DMS153 (cell line): ENCODE measurements at places on chromosomes 6 and 20.
A peak's percentile ranks its signal among the peaks of the same experiment; 100 is the strongest.

- DNase-seq: no peak
These were observed 17.1 kb upstream of the CALHM6 start for GRCh38 chr6:116444092-116444491.

GRCh38 chr6:166778046-166778445, 151.0 kb upstream of the RPS6KA2 start:
- DNase-seq: no peak

GRCh38 chr6:5471637-5472398, 210.5 kb downstream of the FARS2 start:
- DNase-seq: no peak

- no peak for DNase-seq
These were observed 290.2 kb downstream of the BTBD3 start for GRCh38 chr20:12207875-12208274.

DNA sequence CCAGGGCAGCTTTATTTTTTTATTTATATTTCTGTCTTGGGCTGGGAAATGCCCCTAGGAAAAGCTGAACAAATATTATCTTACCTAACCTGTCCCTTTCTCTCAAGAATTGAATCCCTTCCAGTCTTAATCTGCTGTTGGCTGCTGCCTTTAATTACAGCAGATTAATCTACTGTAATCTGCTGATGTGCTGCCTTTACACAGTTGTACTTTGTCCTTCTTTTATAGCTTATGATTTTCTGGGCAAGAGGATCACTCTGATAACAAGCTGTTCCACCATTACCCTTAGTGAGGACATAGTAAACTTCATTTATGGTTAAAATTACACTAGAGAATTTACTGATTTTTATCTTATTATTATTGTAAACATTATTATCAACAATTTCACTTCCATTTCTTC, 234.5 kb upstream of the MAN1A1 start:
- DNase-seq: no peak

GRCh38 chr6:45494416-45495135, 116.8 kb upstream of the SUPT3H start:
- no peak for DNase-seq

DNA sequence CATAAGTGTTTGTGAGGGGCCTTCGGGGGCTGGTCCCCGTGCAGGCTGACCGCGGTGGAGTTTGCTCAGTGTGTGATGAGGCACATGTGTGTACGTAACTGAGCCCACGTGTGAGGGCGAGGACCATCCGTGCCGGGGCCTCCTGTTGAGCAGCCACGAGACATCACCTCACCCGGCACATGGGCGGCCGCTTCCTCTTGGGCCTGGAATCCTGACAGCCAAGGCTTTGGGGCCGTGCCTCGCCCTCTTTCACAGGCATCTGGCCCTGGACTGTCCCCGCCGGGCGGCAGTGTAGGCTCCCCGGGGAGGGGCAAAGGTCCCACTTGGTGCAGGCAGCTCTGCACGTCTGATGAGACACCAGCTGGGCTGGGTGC, 202.3 kb downstream of the DLL1 start:
- no peak for DNase-seq

- DNase-seq: no peak
These were observed 398.3 kb upstream of the ARID1B start for GRCh38 chr6:156378853-156379252.

GRCh38 chr6:17017416-17017815, 84.4 kb upstream of the STMND1 start:
- DNase-seq: no peak

- DNase-seq: no peak
These were observed 10.2 kb downstream of the CASS4 start for GRCh38 chr20:56422076-56422823.

DNA sequence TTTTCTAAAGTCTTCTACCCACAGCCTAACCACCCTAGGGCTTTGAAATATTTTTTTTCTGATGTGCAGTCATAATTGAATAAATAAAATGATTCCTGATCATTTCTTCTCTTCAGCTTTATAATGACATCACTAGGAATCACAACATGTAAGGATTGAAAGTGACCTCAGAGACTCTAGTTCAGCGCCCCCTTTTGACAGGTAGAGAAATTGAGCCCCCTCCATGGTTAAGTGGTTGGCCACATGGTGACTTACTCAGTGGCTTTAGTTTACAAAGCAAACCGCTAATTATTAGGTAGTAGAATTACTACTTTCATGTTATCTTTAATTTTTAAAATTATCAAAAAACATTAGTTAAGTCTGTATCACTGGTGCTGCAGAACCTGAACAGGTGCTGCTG, 13.3 kb upstream of the SLC2A12 start:
- DNase-seq: no peak

GRCh38 chr6:162200041-162200440, 527.5 kb downstream of the PRKN start:
- no peak for DNase-seq

DNA sequence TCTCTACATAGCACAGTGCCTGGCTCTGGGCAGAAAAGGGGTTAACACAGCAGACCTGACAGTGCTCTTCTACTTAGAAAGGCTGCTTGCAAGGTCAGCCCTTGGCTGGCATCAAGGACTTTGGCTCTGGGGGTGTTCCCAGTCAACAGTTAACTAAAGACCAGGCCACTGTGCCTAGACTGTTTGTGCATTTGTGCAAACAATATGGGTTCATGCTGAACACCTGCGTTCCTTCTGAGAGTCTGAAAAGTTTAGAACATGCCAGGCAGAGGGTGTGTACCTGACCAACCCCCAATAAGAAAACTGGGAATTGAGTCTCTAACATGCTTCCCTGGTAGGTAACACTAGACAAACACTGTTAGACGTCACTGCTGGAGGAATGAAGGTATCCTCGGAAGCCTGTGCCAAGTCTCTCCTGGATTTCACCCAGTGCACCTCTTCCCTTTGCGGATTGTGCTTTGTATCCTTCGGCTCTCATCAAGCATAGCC, 110.7 kb downstream of the PDE10A start:
- DNase-seq: no peak

DNA sequence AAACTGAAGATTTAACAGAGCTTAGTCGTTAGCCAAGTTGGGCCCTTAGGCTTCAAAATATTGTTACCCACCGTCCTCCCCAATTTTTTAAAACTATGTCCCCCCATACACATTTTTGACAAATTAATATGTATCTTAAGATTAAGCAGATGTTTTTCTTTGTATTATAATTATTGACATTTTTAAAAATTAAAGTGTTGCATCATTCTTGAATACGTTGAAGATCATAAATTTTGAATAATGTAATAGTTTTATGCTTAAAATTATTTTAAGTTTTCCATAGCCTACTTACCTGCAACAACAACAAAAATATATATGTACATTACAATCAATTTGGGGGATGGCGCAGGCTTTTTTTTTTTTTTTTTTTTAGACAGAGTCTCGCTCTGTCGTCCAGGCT, 8.2 kb upstream of the PRSS16 start:
- no peak for DNase-seq

GRCh38 chr6:73248192-73248903, 14.6 kb downstream of the KHDC1 start:
- no peak for DNase-seq

- no peak for DNase-seq
These were observed 2.1 kb upstream of the FAM83C start for GRCh38 chr20:35294293-35294685.

- no peak for DNase-seq
These were observed 122.5 kb downstream of the MACROD2 start for GRCh38 chr20:14117768-14118167.

DNA sequence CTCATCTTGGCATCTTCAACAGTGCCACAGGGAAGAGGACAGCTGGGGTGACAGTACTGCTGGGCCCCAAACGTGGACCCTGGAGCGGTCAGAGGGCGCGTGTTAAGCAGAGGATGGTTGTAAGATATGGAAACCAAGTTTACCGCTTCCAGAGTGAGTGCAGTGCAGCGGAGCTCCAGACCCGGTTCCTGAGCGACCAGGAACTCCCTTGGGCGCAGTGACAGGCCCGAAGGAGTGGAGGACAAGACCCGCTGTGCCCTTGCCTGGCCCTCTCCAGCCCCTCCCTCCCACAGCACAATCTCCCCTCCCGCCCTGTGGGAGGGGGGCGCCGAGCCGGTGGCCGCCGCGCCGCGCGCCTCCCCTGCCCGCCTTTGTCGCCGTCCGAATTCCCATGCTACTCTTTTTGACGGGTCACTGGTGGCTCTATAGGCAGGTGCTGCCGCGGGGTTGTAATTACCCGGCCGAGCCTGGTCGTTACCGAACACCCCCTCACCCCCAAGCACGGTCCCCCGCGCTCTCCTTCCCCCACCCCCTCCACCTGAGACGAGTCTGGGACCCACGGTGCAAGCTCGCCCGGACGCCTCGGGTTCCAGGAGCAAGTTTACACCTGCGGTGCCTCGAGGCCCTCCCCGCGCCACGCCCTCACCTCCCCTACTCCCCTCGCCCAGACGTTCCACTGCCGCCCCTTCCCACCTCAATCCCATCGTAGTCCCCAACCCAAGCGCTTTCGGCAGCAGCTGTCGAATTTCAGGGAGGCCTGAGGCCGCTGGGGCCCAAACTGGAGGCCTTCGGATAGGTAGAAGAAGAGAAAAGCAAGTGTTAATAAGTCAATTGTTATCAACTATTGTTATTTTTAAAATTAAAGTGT, 3.9 kb downstream of the NR2E1 start:
- no peak for DNase-seq

DNA sequence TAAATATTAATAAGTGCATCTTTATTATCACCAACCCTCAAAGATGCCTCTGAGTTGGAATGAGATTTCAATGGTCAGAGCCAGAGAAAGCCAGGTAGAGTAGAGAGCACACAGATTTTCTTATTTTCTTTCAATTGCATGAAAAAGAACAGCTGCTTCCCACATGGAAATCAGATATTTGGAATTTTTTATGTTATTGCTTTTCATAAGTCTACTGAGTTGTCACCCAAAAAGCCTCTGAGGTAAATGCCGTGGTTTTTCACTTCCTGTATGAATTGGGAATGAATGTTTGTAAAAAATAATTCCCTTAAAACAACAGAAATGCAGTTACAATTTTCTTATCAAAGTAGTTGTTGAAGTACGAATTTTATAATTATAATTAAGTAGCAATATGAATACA, 563.1 kb downstream of the RFPL4B start:
- no peak for DNase-seq

DNA sequence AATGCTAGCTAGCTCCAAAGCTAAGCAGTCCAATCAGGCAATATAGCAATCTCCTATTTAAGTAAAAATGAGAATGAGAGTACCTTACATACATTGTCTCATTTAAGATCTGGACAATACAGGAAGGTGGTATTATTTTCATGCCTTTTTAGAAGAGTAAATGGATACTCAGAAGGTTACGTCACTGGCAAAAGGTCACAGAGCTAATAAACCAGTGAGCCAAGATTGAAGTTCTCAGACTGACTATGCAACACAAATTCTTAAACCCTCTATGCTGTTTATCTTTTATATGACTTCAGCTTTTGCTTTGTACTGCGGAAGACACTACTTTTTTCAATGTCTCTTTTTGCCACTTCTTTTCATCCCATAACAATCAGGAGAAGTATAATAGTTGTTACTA, 135.2 kb upstream of the PRL start:
- no peak for DNase-seq

DNA sequence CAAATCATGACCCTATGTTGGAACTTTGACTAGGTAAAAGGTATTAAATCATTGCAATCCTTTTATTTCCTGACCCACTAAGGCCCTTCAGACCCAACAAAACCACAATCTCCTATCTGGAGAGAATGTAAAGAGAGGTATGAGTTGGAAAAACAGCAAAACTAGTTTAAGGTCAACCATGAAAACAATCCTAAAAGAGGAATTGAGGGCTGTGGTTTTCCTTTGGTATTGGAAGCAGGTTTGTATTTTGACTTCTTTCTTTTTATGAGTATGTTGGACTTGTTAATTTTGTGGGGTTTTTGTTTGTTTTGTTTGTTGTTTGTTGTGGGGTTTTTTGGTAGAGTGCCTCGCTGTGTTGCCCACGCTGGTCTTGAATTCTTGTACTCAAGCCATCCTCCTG, 4.7 kb upstream of the SEC63 start:
- no peak for DNase-seq

DNA sequence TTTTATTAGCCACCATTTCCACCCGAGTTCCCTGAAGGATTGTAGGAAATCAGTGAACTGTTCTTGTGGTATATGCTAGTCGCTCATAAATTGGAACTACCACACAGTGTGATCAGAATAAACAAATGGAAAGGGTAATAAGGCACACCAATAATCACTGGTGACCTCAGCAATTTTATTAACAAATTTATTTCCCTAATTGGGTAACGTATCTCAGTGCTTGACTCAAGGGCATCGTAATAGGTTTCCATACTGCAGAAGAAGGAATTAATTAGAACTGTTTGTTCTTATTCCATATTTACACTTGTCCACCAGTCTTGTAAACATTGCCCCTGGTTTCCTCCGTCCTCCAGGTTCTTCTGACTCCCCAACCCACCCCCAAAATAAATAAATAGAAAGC, 10.0 kb upstream of the UQCC2 start:
- DNase-seq: no peak

- DNase-seq: no peak
These were observed 168.0 kb downstream of the ZMYND8 start for GRCh38 chr20:47188540-47188939.

GRCh38 chr6:34070315-34071135, 75.4 kb downstream of the GRM4 start:
- DNase-seq: no peak

DNA sequence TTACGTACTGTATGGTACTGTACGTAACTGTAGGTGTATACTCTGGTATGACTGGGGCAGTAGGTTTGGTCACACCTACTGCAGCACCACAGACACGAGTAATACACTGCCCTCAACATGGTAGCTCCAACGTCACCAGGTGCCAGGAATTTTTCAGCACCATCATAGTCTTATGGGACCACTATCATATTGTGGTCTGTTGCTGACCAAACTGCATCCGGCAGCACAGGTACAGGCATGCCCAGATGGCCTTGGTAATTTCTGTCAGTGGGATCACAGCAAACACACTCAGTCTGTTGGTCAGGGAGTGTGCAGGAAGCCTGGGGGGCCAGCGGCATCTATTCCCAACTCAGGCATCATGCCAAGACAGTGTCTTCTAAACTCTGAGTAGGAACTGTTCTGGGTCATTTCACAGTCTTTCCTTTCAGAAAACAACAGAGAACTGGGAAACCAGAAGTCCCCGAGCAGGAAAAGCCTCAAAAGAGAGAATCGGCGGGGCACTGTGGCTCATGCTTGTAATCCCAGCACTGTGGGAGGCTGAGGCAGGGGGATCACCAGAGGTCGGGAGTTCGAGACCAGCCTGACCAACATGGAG, 5.8 kb downstream of the YTHDF1 start:
- no peak for DNase-seq

GRCh38 chr6:161168281-161168891, 105.5 kb downstream of the AGPAT4 start:
- peak; percentile 94 for DNase-seq

- no peak for DNase-seq
These were observed 326.4 kb downstream of the KIF16B start for GRCh38 chr20:16246870-16247269.
